Activated CD8-positive, alpha-beta T cell treated with anti-CD3 and anti-CD28 coated beads for 36 hours (primary cell): ENCODE measurements at places on chromosomes 4 and X. TPM values are rescaled to one million over a fixed set of nuclear protein-coding genes. Genes with fewer than 3 reads are reported as not detected.

DNA sequence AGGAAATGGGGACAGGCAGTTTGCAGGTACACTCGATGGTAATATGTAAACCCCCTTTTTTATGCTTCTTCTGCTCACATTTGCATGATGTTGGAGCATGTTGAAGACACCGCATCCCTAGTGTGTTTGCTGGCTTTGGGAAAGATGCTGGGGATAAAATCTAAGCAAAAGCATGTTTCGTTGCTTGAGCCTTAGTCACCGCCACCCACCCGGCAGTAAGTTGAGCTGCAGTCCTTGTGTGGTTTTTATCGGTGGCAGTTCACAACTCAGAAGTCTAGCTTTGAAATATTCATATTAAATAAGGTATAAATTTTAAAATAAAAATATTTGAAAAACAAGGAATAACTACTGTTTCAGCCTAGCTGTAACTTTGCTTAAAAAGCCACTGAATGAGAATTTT is 21.7 kb upstream of the MND1 start:
- no peak for DNase-seq

GRCh38 chr4:124178449-124179021 is 534.0 kb downstream of the ANKRD50 start:
- no peak for DNase-seq

- no peak for DNase-seq
Measured at GRCh38 chr4:120683897-120684540, 238.5 kb downstream of the PRDM5 start.

- peak; percentile 91 for DNase-seq
Measured at GRCh38 chr4:77156912-77157858, at the start of gene CCNG2. Gene CCNG2, plus strand, starts transcription at chr4:77157207. Its CDS starts 1,326 bp downstream, at chr4:77158533.

DNA sequence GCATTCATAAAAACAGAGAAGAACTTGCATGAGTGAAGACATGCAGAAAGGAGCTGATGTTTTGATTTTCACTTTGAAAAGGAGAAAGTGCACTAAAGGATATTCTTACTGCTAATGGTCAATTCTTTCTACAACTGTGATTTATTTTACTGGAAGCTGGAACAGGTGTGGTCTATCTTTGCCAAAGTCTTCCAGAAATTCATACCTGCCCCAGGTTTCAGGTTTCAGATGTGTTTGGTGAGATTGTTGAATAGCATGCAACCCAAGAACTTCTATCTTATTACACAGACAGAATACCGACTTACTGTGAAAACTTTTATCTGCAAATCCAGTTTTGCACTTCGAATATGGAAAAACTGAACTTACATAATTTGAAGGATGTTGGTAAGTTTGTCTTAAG is 388.3 kb downstream of the PDGFC start:
- DNase-seq = no peak

DNA sequence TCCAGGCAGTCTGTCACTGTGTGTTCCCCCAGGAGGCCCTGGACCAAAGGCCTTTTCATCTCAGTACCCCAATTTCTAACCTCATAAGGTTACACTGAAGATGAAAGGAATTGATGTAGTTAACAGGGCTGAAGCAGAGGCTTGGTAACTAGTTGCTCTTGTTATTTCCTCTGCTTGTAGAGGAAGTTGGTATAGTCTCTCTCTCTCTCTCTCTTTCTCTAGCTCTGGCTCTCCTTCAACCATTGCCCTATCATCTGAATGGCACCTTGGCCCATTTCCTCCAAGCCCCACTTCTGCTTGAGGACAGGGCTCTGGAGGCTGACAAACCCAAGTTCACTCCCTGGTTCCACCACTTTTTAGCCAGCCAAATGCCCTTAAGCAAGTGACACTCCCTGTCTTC is 96.1 kb downstream of the MAMLD1 start:
- no peak for DNase-seq

- no peak for DNase-seq
Measured at GRCh38 chrX:139724626-139725025, 16.7 kb upstream of the MCF2 start.

GRCh38 chr4:170672381-170672965 is 582.7 kb upstream of the AADAT start:
- DNase-seq = no peak

DNA sequence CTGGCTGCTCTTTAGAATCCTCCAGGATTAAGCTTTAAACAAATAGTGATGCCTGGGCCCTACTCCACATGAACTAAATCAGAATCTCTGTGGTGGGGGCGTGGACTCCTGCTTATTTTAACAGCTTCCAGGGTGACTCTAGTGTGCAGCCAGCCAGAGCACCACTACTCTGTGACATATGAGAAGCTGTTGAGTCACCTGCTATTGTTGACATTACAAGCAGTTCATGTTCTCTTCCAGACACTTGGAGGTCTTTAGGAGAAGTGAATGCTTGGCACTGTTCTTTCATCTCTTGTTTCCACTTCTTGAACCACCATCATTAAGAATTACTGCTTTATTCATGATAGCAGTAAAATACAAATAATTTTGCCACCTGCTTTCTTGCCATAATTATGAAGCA is 426 bp upstream of the C4orf51 start:
- no peak for DNase-seq

DNA sequence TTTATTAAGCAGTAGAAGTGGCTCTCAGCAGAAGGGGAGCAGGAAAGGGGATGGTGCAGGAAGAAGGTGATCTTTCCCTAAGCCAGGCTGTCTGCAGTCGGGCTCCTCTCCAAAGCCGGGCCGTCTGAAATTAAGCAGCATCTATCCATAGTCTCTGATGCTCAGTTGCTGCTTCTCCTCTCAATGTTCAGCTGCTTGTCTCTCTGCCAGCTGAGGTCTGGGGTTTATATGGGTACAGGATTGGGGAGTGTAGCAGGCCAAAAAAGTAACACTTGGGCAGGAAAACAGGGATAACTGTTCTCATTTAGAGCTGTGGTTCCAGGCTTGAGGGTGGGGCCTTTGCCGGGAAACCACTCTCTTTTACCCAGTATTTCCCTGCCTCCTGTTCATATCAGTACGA is 39.2 kb upstream of the CCKAR start:
- no peak for DNase-seq

GRCh38 chr4:30854531-30854930 is 134.4 kb downstream of the PCDH7 start:
- DNase-seq = no peak

- no peak for DNase-seq
Measured at GRCh38 chr4:185138161-185138560, 4.9 kb upstream of the SLC25A4 start.

GRCh38 chrX:24395775-24396174 is 35.3 kb downstream of the SUPT20HL1 start:
- peak; percentile 42 for DNase-seq

DNA sequence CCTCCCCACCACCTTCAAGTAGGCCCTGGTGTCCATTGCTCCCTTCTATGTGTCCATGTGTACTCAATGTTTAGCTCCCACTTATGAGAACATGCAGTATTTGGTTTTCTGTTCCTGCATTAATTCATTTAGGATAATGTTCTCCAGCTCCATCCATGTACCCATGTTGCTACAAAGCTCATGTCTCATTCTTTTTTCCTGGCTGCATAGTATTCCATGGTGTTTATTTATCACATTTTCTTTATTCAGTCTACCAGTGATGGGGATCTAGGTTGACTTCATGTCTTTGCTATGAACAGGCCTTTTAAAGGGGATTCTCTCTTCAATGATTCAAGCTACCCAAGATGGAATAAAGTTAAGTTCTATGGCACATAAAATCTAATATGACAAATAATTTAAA is 119.6 kb downstream of the PPP3CA start:
- no peak for DNase-seq

DNA sequence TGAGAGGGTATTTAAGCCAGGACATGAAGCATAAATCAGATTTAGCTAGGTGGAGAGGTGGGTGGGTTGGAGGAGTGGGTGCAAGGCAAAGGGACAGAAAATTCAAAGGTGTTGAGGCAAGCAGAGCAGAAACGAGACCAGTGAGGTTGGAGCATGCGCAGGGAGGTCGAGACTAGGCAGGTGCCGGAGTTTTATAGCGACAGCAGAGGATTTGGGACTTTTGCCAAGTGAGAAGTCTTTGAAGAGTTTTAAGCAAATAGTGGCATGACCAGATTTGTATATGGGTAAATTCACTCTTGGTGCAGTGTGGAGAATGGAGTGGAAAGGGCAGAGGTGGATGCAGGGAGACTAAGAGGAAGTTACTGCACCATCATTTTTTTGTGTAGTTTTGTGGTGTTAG is 107.0 kb upstream of the TLR2 start:
- DNase-seq = no peak

AREG gene
- 0.67 TPM for total RNA-seq

PTPN13 gene
- total RNA-seq = 0.38 TPM

MAGEB1 gene
- total RNA-seq = not detected

FAM184B gene
- total RNA-seq = 0.05 TPM

P2RY4 gene
- total RNA-seq = not detected

MAGEB10 gene
- not detected for total RNA-seq

MTM1 gene
- total RNA-seq = 9.6 TPM

CCDC120 gene
- 3.5 TPM for total RNA-seq

PDZD4 gene
- total RNA-seq = 1.4 TPM

MAGEA8 gene
- total RNA-seq = not detected

DRD5 gene
- total RNA-seq = not detected
